Mesothelial cell of epicardium (in vitro differentiated cells): ENCODE measurements at places on chromosomes 1 and 21. TPM values are rescaled to one million over a fixed set of nuclear protein-coding genes. Genes with fewer than 3 reads are reported as not detected.

HLCS gene
- total RNA-seq = 19.8 to 20.2 TPM (median 19.8 TPM) in 3 replicates

LENEP gene
- 0.49 to 1.3 TPM (median 0.87 TPM) in 3 replicates for total RNA-seq

ZBTB8A gene
- total RNA-seq = 14.8 to 16.2 TPM (median 14.9 TPM) in 3 replicates

PCSK9 gene
- total RNA-seq = 1.4 to 1.6 TPM (median 1.6 TPM) in 3 replicates

OR2L13 gene
- not detected in 3 replicates for total RNA-seq

- H3K27ac ChIP-seq = no peak overlapping the region
- no peak for DNase-seq
- no peaks in the 10 kb centered on the region for H3K36me3 ChIP-seq
- H3K4me1 ChIP-seq = peaks cover 6% of the 10 kb centered on the region
- H3K4me3 ChIP-seq = no peak overlapping the region
- peaks cover 5% of the 10 kb centered on the region for H3K27me3 ChIP-seq
Observed at GRCh38 chr1:101728029-101728428, 268.7 kb downstream of the OLFM3 start.

GRCh38 chr21:29194847-29195246 lies 64.4 kb downstream of the MAP3K7CL start:
- no peak overlapping the region for H3K4me3 ChIP-seq
- no peaks in the 10 kb centered on the region for H3K36me3 ChIP-seq
- peak overlapping the region; percentile 19 for H3K27ac ChIP-seq
- no peak for DNase-seq
- H3K27me3 ChIP-seq = no peaks in the 10 kb centered on the region

DNA sequence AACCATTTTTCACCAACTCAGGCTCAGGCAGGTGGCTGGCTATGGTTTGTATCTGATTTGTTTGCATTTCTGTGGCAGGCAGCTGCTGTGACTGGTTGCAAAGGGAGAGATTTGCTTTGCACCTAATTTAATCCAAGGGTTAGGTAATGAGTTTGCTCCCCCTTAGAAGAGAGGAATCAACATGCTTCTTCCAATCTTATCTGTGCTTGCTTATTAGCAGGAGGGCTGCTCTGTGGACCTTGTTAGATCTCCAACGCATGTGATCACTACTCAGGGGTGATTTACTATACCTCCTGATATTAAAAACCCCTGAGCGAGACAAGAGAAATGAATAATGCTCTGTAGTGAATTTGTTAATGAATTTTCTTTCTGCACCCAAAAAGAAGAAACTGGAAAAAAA lies 20.5 kb downstream of the OLFML3 start:
- no peak overlapping the region for H3K4me3 ChIP-seq
- no peak overlapping the region for H3K27ac ChIP-seq
- DNase-seq = no peak
- peaks cover 6% of the 10 kb centered on the region for H3K36me3 ChIP-seq
- H3K27me3 ChIP-seq = no peaks in the 10 kb centered on the region
- peaks cover 22% of the 10 kb centered on the region for H3K4me1 ChIP-seq

DNA sequence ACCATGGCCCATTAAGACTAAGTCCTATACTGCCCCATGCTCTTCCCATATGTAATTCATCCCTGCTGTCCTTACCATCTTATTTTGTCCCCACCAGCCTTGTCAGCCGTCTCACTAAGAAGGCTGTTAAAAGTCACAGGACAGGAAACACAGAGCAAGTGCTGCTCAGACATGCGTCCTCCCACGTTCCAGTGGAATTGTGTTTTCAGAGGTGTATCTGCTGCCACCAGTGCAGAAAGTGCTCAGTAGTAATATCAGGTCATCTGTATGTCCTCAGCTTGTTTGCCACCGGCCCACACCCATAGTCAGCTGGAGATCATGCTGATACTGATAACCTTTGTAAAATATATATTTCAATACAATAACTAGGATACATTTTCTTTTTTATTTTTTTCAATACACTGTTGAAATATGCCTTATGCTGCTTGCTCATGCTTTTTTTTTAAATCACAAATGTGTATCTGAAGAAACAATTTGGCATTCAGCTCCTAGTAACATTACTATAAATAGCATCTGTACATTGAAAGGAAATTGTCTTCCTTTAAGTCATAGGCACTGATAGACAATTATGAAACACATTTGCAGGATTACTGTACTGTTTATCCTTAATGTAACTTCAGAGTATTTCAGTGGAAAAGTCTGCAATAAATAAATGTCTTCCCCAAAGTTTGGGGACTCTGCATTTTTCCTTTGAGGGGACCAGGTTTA lies 156.9 kb downstream of the EDEM3 start:
- H3K27ac ChIP-seq = peak overlapping the region; percentile 17
- no peaks in the 10 kb centered on the region for H3K27me3 ChIP-seq
- H3K4me1 ChIP-seq = peaks cover 46% of the 10 kb centered on the region
- H3K36me3 ChIP-seq = no peaks in the 10 kb centered on the region

- peaks cover 2% of the 10 kb centered on the region for H3K36me3 ChIP-seq
- H3K4me1 ChIP-seq = peaks cover 13% of the 10 kb centered on the region
- no peak for DNase-seq
- H3K27me3 ChIP-seq = no peaks in the 10 kb centered on the region
Observed at GRCh38 chr1:179166663-179167417, 62.6 kb downstream of the ABL2 start.

DNA sequence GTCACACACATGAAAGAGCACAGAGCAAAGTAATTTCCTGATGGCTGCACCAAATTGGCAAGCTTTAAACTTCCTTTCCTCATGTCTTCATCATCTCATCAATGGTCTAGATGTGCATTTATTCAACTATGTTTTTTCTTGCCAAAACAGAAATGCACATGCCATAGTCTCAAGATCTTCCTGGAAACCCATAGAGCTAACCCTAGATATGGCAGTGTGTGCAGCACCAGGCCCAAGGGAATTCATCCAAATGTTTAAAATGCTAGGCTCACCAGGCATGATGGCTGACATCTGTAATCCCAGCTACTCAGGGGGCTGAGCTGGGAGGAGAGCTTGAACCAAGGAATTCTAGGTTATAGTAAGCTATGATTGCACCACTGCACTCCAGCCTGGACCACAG lies 31.2 kb upstream of the PALMD start:
- H3K36me3 ChIP-seq = no peaks in the 10 kb centered on the region
- no peaks in the 10 kb centered on the region for H3K27me3 ChIP-seq
- DNase-seq = no peak
- no peaks in the 10 kb centered on the region for H3K4me1 ChIP-seq
- H3K4me3 ChIP-seq = no peak overlapping the region
- no peak overlapping the region for H3K27ac ChIP-seq

- H3K4me3 ChIP-seq = no peak overlapping the region
- DNase-seq = no peak
- H3K27me3 ChIP-seq = no peaks in the 10 kb centered on the region
- peaks cover 8% of the 10 kb centered on the region for H3K36me3 ChIP-seq
- H3K27ac ChIP-seq = no peak overlapping the region
Observed at GRCh38 chr21:16891821-16892220, 621.0 kb upstream of the CXADR start.

DNA sequence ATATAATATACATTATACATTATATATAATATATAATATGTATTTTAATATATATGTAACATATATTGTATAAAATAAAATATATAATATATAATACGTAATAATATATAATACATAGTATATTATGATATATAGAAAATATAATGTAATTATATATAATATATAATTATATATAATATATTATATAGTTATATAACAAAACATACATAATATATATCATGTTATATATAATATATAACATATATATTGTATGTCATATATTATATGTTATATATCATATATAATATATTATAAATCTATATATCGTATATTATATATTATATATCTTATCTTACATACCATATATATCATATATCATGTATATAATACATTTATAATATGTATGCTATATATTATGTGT lies 248.2 kb upstream of the TPTE start:
- H3K4me1 ChIP-seq = no peaks in the 10 kb centered on the region
- peaks cover 7% of the 10 kb centered on the region for H3K36me3 ChIP-seq
- H3K27me3 ChIP-seq = no peaks in the 10 kb centered on the region
- no peak overlapping the region for H3K4me3 ChIP-seq
- H3K27ac ChIP-seq = no peak overlapping the region
- DNase-seq = no peak
